ENCODE measurements at places on chromosomes 11 and 22. TPM values are rescaled to one million over a fixed set of nuclear protein-coding genes. Genes with fewer than 3 reads are reported as not detected.

DNA sequence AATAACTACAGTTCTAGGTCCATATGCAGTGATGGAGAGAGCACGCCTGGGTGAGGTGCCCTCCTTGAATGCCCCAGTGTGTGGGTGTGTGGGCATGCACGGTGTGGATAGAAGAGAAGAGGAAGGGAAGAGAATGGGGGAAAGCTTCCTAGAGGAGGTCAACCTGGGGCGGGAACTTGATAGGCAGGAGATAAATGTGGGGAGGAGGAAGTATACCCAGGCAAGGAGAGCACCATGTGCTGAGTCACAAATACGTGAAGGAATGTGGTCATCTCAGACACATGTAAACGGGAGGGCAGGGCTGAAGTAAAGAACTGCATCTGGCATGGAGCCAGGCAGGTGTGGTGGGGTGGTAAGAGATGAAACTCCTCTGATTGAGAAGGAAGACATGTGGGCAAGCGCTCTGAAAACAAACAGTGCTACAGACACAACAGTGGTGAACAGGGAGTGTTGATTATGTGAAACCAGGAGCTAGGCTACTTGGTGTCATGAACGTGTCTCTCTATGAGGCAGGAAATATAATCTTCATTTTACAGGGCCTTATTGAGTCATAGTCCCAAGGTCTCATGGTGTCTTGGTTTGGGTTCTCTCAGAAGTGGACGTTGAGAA is 61.5 kb upstream of the EED start:
- H3K4me1 ChIP-seq, result no peaks in the 10 kb centered on the region
- H3K4me3 ChIP-seq, result no peak overlapping the region
- no peaks in the 10 kb centered on the region for H3K27me3 ChIP-seq
- H3K27ac ChIP-seq, result no peak overlapping the region

The CSF2RB gene
- 20.6 TPM for total RNA-seq

GRCh38 chr11:126253265-126253664 is 15.4 kb downstream of the SRPRA start:
- no peak overlapping the region for H3K27ac ChIP-seq
- DNase-seq, result no peak
- H3K4me1 ChIP-seq, result no peaks in the 10 kb centered on the region
- peaks cover 8% of the 10 kb centered on the region for H3K36me3 ChIP-seq
- H3K4me3 ChIP-seq, result no peak overlapping the region

GRCh38 chr11:3043315-3043871 is 13.8 kb downstream of the CARS1 start:
- H3K4me3 ChIP-seq, result no peak overlapping the region
- no peak for DNase-seq
- no peaks in the 10 kb centered on the region for H3K27me3 ChIP-seq
- peaks cover 7% of the 10 kb centered on the region for H3K4me1 ChIP-seq

- peaks cover 33% of the 10 kb centered on the region for H3K4me1 ChIP-seq
- H3K27me3 ChIP-seq, result no peaks in the 10 kb centered on the region
- no peak overlapping the region for H3K27ac ChIP-seq
- peak; percentile 40 for DNase-seq
- H3K36me3 ChIP-seq, result no peaks in the 10 kb centered on the region
- no peak overlapping the region for H3K4me3 ChIP-seq
Measured at GRCh38 chr11:76839311-76839710, 21.4 kb upstream of the ACER3 start.

GRCh38 chr11:66858186-66858938 is 1.5 kb downstream of the LRFN4 start:
- H3K36me3 ChIP-seq, result no peaks in the 10 kb centered on the region
- no peak overlapping the region for H3K27ac ChIP-seq
- no peak for DNase-seq

The SYT8 gene
- total RNA-seq, result not detected

DNA sequence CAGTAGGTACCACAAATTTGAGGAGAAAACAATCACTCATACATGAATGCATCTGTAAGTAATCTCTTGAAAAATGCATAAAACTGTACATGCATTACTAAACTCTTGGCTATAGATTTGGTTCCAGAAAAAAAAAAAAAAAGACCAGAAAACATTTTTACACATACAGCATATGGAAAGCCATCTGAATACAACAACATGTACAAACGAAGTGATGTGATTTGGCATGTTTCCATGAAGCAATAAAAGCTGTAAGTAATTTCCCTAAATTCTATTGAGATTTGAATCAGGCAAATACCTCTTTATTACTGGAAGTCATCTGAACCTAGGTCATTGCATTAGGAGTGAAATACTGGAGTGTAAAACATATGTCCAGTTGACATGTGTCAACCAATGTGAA is 31.9 kb upstream of the ZC3H12C start:
- H3K27me3 ChIP-seq, result no peaks in the 10 kb centered on the region
- DNase-seq, result no peak
- no peaks in the 10 kb centered on the region for H3K36me3 ChIP-seq
- H3K4me1 ChIP-seq, result no peaks in the 10 kb centered on the region
- H3K27ac ChIP-seq, result no peak overlapping the region
- H3K4me3 ChIP-seq, result no peak overlapping the region

The SMARCB1 gene
- total RNA-seq, result 130 TPM

- DNase-seq, result no peak
- H3K4me1 ChIP-seq, result peaks cover 53% of the 10 kb centered on the region
Measured at GRCh38 chr22:38700270-38700788, 414 bp downstream of the JOSD1 start.
